ENCODE measurements at places on chromosomes 2 and 18. TPM values are rescaled to one million over a fixed set of nuclear protein-coding genes. Genes with fewer than 3 reads are reported as not detected.

The UXS1 gene
- 47.8 TPM for total RNA-seq

The ANKRD29 gene
- not detected for total RNA-seq

The SCTR gene
- not detected for total RNA-seq

The AQP12B gene
- not detected for total RNA-seq

The CROCC2 gene
- not detected for total RNA-seq

The BARD1 gene
- total RNA-seq, result 33.3 TPM

The SYT4 gene
- not detected for total RNA-seq

All from activated CD8-positive, alpha-beta T cell treated with anti-CD3 and anti-CD28 coated beads for 36 hours (primary cell).